Activated T-cell treated with anti-CD3 and anti-CD28 coated beads for 1 hour (primary cell): ENCODE measurements at places on chromosomes 7 and 10.
A peak's percentile ranks its signal among the peaks of the same experiment; 100 is the strongest.

DNA sequence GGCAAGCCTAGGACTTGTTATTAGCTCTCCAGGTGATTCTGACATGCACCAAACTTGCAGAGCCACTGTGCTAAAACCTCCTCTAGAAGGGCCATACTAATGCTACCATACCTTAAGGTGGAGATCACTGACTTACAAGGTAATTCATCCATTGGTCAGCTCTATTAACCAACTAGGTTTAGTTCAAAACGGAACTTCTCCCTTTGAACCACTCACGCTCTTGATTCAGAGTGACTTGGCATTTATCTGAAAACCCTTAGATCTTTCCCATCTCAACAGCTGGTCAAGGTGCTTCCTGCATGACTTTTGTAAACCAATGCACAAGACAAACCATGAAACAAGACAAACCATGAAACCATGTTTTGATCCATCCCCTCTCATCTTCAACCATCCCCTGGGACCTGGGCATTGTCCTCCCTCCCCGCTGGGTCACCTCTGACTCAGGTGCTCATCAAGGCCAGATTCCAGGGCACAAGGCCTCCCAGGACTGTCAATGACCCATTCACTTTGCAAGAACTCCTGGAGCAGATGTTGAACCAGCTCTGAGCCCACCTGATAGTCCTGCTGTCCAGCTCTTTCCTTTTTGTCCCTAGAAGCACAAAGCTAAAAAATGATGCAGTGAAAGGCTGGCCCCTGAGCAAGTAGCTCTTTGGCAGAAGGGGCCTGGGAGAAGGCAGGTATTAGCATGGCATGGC, 18.8 kb downstream of the IMPDH1 start:
- no peak for DNase-seq

- peak; percentile 45 for DNase-seq
Observed at GRCh38 chr7:36670585-36671431, 53.5 kb downstream of the AOAH start.

DNA sequence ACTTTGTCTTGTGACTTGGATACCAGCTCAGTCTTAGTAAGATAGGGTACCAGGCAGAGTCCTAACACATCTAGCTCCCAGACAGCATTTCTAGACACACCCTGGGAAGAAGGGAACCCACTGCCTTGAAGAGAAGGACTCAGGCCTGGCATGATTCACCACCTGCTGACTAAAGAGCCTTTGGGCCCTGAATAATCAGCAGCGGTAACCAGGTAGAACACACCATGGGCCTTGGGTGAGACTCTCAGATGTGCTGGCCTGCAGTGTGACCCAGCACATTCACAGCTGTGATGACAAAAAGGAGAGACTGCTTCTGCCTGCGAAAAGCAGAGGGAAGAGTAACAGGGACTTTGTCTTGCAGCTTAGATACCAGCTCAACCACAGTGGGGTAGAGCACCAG, 10.4 kb upstream of the TNKS2 start:
- no peak for DNase-seq

DNA sequence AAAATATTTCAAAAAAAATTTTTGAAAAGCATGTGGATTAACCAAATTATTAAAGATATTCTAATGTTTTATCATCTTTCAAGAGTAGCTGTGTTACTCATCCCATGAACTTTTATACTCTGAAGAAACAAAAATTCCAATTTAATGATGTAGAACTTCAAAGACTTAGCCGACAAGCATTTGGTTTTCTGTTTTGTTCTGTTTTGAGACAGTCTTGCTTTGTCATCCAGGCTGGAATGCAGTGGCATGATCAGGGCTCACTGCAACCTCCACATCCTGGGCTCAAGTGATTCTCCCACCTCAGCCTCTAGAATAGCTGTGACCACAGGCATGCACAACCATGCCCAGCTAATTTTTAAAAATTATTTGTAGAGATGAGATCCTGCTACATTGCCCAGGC, 17.8 kb upstream of the LCOR start:
- DNase-seq = no peak

GRCh38 chr7:27176962-27177794, 3.1 kb upstream of the HOXA10 start:
- no peak for DNase-seq

DNA sequence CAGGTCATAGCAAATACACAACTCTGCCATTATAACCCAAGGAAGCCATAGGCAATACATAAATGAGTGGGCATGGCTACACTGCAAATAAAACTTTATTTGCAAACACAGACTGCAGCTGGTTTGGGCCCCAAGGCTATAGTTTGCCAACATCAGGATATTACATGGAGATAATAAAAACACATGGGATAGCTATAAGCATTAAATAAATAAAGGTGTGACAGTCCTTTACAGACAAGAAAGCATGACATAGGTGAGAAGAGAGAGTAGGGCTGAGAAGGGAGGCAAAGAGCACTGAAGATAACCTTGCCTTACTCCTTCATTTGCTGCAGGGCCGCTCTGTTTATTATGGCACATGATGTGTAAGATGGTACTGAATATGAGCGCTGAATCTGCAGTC, 135.1 kb upstream of the GHITM start:
- DNase-seq = no peak

GRCh38 chr7:121505021-121505420, 108.9 kb upstream of the FAM3C start:
- no peak for DNase-seq

DNA sequence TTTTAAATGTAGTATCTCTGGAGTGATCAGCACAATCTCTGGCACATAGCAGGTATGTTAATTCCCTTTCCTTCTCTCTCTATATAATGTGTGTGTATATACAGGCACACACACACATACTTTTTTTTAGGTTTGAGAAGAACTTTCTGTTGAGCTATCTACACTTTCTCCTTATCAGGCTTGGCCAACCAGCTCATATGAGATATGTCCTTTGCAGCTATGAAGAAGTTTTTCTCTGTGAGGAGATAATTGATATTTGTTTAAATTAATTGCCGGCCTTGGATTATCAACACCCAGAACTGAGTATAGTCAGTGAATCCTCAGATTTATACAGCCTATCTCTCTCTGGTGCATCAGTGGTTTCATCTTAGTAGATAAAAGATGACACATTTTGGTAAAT, 2.3 kb upstream of the MCU start:
- DNase-seq = no peak

DNA sequence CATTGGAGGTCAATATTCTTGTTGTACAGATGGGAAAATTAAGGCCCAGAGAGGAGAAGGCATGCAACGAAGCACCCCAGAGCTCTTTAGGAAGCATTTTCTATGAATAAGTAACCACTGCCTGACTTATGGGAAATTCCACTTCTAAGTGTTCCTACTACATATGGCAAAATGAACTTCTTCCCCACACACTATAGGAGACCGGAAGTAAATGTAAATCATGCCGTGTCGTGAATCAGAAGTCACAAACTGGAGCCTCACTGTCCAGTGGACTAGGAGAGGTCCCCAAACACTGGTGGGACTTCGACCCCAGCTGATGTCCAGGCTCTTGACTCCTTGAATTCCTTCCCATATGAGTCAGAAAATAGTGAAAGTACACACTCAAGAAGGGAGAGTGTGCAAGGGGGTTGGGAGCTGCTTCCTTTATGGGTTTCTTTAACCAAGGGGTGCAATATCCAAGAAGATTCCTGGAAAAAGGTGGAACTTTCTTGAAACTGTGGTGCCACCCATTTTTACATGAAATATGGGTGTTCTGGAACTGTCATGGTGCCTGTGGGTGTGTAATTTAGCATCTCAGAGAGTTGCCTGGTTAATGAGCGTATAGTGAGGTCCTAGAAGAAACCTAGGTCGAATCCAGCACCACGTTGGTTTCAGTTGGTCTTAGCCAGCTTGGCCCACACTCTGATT, 6.7 kb downstream of the RASSF4 start:
- no peak for DNase-seq

DNA sequence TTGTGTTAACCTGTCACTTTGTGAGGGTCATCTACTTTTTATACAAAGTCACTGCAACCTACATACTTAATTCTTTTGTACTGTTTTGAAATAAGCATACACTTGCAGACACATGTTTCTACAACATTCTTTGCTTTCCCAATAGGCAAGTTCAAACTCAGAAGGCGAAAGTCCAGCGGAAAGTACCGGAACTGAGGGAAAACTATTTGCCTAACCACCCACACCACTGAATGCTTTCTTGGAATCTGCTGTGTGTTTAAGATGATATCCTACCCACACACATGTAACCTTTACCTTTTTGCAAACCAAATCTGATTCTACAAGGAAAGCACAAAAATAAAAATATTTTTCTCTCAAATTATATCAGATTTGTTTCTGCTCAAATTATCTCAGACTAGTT, 139.4 kb upstream of the AGR3 start:
- DNase-seq = no peak

DNA sequence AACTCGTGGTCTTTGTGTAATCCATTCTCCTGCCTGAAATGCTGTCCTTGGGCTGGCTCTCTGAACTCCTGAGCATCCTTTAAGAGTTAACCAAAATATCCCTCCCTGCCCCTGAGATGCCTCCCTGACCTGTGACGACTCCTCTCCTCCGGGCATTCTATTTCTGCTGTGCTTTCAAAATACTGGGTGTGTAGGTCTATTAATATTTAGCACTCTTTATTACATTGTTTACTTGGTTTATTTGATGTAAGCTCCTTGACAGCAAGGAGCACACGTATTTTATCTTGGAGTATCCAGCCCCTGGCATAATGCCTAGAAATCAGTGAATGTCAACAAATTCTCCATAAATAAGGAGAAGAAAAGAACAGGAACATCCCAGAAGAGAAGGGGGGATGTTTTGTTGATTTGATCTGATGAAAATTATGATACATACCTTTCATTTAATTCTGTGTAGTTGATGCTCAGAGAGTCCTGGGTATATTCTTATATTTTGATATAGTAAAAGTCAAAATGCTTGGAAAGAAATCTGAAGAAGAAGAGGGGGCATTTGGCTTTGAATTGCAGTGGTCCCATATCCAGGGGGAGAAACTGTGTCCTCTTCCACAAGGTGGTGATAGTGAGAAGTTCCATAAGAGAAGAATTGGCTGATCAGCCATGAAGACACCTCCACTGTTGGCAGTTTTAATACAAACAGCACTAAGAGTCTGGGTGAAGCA, 107.7 kb upstream of the MPP7 start:
- no peak for DNase-seq

GRCh38 chr10:73655990-73656298, at the start of gene SYNPO2L:
Gene SYNPO2L (minus strand): TSS chr10:73656029. CDS start chr10:73655922, 107 bp downstream.
- no peak for DNase-seq

GRCh38 chr10:31819391-31819820, 109.2 kb downstream of the ARHGAP12 start:
- DNase-seq = no peak

DNA sequence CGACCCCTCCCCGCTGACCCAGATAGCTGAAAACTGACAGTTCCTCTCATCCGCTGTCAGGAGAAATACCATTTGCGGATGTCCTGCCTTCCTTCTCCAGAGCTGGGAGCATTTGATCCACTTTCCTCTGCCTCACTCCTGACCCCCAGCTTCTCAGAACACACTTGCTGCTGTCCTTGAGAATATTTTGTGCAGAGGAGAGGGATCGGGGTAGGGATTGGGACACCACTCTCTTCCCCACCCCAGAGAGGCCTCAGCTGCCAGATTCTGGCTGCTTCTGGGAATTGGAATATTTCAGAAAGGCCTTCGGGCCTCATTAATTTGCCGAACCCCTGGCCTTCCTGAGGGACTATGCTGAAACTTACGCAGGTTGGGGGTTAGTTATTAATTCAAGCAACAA, 97.0 kb downstream of the C10orf105 start:
- no peak for DNase-seq

DNA sequence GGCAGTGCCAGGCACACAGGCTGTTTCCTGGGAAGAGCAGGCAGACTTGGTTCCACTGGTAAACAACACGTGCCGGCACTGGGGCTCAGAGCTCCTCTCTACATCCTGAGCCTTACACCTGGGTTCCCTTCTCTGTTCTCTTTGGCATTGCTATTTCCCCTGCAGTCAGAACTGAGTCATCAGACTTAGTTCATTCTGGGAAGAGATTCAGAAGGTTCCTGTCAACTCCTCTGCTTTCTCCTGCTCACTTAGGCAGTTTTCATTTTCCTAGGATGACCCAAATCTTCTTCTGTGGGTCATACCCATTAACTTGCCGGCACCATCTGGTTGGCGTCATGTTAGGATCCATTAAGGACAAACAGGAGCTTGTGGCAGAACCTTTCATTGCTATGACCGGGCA, 33.4 kb upstream of the LRRC18 start:
- DNase-seq = no peak

GRCh38 chr7:20299647-20300312, 30.9 kb upstream of the ITGB8 start:
- DNase-seq = no peak

DNA sequence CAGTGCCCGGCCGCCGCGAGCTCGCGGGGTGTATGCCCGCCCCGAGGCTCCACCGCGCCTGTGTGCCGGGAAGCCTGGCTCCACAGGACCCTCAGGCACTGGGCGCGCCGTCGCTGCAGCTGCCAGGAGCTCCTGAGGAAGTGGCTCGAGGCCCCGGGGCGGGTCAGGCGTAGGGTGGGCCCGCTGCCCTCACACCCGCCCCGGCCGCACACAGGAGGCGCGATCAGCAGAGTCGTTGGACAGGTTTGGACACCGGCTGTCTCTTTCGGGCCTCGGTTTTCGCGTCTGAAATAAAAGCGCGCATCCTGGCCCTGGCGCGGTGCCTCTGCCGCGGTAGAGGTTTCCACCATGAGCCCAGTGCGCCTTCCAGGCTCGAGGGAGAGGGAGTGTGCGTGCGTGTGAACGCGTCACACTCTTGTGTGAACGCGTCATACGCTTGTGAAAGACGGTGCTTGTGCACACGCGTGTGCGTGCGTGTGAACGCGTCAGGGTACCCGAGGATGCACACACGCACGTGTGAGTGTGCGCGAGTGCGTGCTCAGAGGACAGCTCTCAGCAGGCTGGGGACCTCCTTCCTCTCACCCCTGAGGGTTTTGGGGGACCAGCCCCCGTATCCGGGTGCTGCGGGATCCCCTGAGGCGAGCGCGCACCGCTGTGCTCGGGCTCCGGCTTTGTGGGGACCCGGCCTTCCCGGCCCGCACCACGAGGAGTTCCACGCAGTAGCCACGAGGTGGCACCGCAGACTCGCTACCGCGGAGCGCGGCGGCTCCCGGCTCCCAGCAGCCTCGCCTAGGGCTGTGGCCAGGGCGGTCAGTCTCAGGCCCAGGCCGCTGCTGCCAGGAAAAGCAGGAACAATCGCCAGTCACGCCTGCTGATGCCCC, 83.8 kb downstream of the BMS1 start:
- peak; percentile 29 for DNase-seq

DNA sequence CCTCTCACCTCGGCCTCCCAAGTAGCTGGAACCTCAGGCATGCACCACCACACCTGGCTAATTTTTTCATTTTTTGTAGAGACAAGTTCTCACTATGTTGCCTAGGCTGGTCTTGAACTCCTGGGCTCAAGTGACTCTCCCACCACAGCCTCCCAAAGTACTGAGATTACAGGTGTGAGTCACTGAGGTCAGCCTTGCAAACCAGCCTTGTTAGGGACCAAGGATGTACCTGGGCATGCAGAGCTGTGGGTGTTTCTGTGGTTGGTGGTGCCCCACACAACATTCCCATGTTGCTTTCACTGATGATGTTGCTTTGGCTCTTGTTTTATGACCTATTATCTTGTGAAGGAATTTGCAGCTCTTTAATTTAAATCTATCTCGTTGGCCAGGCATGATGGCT, 54.8 kb downstream of the OTUD1 start:
- no peak for DNase-seq

GRCh38 chr10:77377034-77377433, 260.6 kb downstream of the KCNMA1 start:
- DNase-seq = no peak

- no peak for DNase-seq
Observed at GRCh38 chr10:18145652-18146051, 5.4 kb downstream of the CACNB2 start.

- no peak for DNase-seq
Observed at GRCh38 chr7:129351320-129351719, 82.9 kb upstream of the STRIP2 start.

- no peak for DNase-seq
Observed at GRCh38 chr10:47058961-47059391, 147.7 kb downstream of the PTPN20 start.
